ENCODE measurements at places on chromosomes 3 and 15. TPM values are rescaled to one million over a fixed set of nuclear protein-coding genes. Genes with fewer than 3 reads are reported as not detected.

Gene WDR93
- polyA plus RNA-seq = 2.4 TPM

Gene GHRL
- 2.9 TPM for polyA plus RNA-seq

- DNase-seq = no peak
Observed at GRCh38 chr3:112856537-112856936, 9.9 kb upstream of the CD200R1L start.

GRCh38 chr3:183129243-183129642 is 29.9 kb upstream of the MCCC1 start:
- no peak for DNase-seq

All from right renal pelvis (tissue), 4 donors.